ENCODE measurements at places on chromosomes 11 and 22.

DNA sequence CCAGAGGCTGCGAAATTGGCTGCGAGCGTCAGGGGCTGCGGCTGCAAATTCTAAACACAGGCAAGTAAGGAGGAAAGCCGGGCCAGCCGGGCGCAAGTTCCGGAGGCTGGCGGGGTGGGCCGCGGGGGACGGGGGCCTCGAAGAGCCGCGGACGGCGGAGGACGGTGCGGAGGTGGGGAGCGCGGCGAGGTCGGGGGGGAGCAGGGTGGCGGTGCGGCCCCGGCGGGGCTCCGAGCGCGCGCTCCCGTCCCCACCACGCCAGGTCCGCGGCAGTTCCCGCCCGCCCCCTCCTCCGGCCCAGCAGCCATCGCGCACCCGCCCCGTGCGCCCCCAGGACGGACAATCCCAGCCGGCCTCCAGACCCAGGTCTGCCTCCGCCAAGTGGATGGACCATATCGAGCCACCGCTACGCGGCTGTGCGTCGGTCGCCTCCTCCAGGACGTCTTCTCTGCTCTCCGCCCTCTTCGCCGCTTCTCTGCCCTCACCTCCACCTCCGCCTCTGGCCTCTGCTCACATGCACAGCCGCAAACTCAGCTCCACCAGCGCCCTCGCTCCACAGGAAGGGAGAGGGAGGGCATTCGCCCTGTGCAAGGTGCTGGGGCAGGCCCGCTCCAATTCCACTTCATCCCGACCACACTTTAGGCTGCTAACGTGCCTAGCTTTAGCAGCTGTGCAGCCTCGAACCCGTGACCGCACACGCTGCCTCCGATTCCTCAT lies 7.2 kb downstream of the ELFN2 start:
- DNase-seq, result no peak

DNA sequence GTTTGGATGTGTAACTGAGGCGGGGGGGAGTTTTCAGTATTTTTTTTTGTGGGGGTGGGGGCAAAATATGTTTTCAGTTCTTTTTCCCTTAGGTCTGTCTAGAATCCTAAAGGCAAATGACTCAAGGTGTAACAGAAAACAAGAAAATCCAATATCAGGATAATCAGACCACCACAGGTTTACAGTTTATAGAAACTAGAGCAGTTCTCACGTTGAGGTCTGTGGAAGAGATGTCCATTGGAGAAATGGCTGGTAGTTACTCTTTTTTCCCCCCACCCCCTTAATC lies 2.3 kb downstream of the MALAT1 start:
- DNase-seq, result no peak

DNA sequence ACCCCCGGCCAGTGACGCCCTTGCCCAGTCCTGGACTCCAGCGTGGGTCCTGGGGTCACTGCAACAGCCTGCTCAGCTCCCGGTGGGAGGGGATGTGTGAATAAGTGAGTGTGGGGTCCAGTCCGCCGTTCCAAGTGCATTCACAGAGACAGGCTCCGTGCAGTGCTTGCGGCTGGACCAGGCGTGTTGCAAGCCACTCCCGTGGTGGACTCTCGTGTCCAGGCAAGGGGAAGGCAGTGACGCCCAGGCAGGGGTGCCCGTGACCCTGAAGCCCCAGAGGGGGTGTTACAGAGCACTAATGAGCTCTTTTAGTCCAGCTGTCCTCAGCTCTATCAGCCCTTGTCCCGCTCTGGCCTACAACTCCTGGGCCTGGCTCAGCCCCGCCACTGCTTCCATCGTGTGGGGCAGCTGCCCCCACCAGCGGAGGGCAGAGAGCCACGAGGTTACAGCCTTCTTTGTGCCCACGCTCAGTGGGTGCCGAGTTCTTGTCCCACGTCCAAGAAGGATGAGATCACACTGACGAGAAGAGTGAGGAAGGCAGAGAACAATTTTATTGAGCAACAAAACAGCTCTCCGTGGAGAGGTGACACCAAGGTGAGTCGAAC lies 1807.5 kb downstream of the LRRC4C start:
- no peak for DNase-seq

DNA sequence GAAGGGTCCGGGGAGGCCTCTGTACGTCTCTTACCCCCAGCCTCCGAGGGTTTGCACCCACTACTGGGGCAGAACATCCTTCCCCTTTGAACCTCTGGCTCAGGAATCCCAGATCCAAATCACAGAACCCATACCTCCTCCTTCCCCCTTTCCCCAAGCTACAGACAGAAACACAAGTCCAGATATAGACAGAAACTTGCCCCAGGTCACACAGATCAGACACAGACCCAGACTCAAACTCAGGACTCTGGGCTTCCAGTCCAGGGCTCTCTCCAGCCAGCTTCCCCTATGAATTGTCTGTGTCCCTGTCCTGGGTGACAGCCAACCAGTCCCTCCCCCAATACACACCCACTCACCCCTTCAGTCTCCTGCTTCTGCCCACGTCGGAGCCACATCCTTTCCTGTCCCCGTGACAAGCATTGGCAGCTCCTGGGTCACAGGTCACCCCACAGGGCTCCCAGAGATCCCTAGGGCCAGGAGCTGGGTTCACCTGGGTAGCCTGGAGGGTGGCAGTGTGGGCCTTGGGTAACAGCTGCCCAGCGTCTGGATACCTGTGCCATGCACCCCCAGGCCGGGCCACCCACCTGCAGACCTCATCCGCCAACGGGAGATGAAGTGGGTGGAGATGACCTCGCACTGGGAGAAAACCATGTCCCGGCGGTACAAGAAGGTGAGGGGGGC lies 772 bp downstream of the TBC1D10C start:
- DNase-seq, result no peak

DNA sequence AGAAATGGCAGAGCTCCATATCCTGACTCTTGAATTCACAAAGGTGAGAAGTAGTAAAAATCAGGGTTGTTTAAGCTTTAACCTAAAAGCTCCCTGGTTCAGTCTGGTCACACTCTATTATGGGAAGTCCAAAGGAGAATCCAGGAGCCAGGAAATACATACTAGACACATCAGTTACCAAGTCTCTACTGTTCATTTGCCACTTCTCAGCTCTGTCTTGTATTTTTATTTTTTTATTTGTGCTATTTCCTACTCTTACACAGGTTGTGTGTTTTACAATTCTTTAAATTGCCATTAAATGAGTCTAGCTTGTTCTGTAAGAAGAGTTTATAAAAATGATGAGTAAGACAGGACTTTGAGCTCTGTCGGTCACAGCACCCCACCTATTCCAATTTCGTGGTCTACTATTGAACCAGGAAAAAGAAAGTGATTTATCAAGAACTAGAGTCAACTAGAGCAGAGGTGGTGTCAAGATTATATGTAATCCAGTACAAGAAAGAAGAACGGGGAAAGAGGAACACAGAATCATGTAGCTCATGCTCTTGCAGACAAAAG lies 9.7 kb downstream of the MS4A12 start:
- no peak for DNase-seq

DNA sequence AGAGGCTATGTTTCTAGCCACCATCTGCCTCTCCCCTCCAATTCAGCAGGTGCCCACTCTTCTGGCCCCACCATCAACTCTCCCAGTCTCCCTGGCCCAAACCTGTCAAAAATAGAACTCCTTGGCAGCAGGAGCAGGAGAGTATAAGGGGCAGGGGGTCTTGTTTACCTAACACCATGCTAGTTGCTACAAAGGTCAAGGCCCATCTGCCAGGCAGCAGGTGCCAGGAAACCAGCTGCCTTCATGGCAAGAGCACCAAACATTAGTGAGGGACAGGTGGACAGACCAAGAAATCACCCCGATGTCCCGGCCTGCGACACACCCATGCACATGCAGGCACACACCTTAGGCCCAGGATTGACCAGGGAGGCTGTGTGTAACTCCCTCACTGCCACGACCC lies 387.9 kb downstream of the BUD13 start:
- DNase-seq, result no peak

DNA sequence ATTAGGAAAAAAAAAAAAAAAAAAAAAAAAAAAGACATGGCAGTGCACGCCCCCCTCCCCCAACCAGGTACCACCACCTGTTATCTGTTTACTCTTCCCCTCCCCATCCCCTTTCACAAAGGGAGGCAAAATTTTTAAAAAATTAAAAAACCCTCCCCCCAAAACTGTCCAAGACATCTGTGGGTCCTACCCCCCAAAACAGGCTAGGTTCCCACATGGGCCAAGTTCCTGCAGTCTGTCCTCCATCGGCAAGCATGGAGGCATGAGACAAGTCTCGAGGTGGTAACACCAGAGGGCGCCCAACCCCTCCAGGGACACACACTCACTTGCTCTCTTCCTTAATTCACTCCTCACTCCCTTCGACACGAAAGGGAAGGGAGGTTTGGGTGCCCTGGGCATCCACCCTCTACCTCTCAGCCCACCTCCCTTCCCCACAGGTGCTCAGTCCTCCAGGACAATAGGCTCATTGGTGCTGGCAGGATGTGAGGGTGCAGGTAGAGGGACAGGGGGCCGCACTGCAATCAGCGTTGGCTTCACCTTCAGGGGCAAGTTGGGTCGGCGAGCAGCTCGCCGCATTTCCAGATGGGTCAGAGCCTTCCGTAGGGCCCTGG lies 2.2 kb upstream of the TUT1 start:
- DNase-seq, result peak; percentile 77

DNA sequence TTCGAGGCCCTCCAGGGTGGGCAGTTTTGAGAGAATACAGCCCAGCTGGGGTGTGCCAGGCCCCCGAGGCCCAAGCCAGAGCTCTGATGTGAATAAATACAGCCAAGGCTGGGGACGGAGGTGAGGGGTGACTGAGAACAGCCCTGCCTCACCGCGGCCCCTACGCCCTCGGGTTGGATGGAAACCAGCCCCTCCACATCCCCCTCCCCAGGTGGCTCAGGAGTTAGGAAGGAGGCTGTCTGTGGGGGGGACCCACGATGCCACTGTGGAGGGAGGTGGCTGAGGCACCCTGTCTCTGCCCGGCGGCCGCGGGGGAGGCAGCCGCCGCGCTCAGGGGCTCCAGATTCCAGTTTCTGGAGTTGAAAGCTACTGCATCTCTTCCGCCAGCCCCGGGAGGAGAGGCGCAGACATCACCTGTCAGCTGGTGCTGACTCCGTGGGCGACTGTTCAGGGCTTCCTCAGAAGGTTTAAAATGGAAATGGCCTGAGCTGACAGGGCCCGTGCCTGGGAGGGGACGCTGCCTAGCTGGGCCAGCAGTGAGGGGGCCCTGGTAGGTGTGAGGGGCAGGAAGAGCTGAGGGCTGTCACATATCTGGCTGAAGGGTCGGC lies 1.4 kb downstream of the FLRT1 start:
- DNase-seq, result no peak

DNA sequence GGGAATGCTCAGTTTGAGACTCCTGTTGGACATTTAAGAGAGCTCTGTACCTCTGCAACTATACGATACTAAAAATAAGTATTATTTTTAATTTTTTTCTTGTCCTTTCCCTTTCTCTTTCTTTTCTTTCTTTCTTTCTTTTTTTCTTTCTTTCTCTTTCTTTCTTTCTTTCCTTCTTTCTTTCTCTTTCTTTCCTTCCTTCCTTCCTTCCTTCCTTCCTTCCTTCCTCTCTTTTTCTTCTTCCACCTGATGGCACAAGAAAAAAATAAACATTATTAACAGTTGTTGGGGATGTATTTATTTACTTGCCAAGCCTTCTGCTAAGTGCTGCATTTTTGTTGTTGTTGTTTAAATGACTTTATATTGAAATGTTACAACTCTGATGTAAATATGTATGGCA lies 39.5 kb downstream of the GRAMD1B start:
- DNase-seq, result no peak

DNA sequence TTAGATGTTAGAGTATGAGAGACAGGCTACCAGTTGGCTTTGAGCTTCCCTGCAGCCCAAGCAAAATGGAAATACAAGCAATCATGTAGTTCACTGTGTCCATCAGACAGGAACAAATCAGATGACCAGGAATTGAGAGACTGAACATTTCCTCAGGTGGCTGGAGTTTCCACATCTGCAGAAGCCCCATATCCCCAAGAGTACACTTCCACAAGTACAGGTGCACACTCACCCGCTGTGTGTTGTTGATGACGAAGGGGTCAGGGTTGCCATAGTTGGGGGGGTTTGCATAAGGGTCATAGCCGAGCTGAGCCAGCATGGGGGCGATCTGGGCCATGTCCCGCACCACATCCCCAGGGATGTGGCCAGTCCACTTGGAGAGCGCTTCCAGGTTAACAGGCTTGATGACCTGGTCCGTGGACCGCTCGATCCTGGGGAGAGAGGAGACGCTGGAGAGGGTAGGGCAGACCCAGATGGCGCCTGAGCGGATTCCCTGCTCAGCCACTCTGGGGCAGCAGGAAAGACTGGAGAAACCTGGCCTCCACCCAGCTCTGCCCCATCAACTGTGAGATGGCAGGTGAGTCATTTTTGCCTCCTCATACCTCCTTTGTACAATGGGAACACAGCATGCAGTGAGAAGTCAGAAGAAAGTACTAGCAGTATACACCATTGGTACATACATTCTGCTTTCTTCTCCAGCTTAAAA lies 23.9 kb upstream of the TFIP11 start:
- DNase-seq, result no peak

DNA sequence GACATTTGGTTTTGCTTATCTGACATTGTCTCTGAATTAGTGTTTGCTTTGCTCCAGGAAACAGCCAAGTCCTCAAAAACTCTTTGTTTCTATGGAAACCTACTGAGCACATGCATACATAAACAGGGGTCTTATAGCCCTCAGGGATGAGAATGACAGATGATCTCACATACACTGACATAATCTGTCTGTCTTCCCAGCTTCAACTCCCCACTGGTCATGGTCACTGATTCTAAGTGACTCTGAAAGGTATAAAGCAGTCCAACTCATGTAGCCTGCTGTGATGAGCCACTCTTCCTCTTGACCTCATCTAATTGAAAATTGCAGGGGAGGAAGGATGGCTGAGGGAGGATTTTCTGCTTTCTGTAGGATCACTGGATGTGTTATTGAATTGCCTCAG lies 12.6 kb downstream of the ZNF143 start:
- DNase-seq, result no peak

GRCh38 chr11:27723687-27724086 lies 23.4 kb upstream of the BDNF start:
- no peak for DNase-seq

GRCh38 chr11:707817-708420 lies 1.9 kb downstream of the EPS8L2 start:
- DNase-seq, result no peak

GRCh38 chr11:210122-210802 lies 2.8 kb downstream of the RIC8A start:
- DNase-seq, result no peak

All from lung (tissue), 17 donors.